Tibial nerve (tissue), 4 donors: ENCODE measurements at places on chromosomes 3 and 15. TPM values are rescaled to one million over a fixed set of nuclear protein-coding genes. Genes with fewer than 3 reads are reported as not detected.

The GPR149 gene
- total RNA-seq = not detected

The GOLGA8T gene
- total RNA-seq = not detected

The SLC28A1 gene
- 0.42 TPM for total RNA-seq

The XCR1 gene
- not detected for total RNA-seq

The SMCO1 gene
- not detected for total RNA-seq

The CLEC3B gene
- 353 TPM for total RNA-seq

The SLC30A4 gene
- total RNA-seq = 8.2 TPM

The PTX3 gene
- 14.0 TPM for total RNA-seq

The CLDN11 gene
- 65.1 TPM for total RNA-seq

The UBAP1L gene
- total RNA-seq = 15.9 TPM

The CRYGS gene
- total RNA-seq = 12.2 TPM

The NRG4 gene
- total RNA-seq = not detected

The PEX5L gene
- 36.5 TPM for total RNA-seq

The ADAMTS9 gene
- 145 TPM for total RNA-seq

The SLC22A13 gene
- not detected for total RNA-seq

The B3GNT5 gene
- 10.7 TPM for total RNA-seq

The ACTC1 gene
- 2.1 TPM for total RNA-seq

The MST1R gene
- 2.2 TPM for total RNA-seq

The GOLGA6A gene
- 0.20 TPM for total RNA-seq

The ISG20 gene
- total RNA-seq = 28.6 TPM

The GPR15 gene
- not detected for total RNA-seq

The LRRK1 gene
- total RNA-seq = 17.6 TPM

The CCR4 gene
- not detected for total RNA-seq
